AG20443 (cell line): ENCODE measurements at places on chromosomes 3 and 15.

- DNase-seq: no peak
Observed at GRCh38 chr3:42892169-42892568, 13.8 kb upstream of the ZNF662 start.

DNA sequence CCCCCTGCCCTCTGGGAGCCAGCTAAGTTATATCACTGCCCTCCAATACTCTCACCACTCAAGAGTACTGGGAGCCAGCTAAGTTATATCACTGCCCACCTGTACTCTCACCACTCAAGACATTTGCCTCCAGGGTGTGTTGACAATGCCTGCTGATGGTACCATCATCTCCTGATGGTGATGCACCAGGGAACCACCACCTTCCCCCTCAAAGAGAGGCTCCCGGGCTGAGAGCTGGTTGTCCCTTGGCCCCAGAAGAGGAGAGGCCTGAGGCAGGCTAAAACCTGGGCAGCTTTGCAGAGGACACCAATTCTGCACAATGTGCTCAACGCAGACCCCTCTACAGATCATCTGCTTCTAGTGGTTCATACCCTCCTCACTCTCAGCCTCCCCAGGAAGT is 7.5 kb upstream of the HAPLN3 start:
- DNase-seq: no peak

DNA sequence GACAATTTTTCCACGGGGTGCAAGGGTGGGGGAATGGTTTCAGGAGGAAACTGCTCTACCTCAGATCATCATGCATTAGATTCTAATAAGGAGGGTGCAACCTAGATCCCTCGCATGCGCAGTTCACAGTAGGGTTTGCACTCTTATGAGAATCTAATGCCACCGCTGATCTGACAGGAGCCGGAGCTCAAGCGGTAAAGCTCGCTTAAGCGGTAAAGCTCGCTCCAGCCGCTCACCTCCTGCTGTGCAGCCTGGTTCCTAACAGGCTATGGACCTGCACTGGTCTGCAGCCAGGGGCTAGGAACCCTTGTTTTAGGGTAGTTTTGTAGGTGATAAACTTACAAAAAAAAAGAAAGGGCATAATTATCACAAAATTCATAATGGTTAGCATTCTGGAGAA is 53.9 kb upstream of the RYR3 start:
- DNase-seq: no peak

DNA sequence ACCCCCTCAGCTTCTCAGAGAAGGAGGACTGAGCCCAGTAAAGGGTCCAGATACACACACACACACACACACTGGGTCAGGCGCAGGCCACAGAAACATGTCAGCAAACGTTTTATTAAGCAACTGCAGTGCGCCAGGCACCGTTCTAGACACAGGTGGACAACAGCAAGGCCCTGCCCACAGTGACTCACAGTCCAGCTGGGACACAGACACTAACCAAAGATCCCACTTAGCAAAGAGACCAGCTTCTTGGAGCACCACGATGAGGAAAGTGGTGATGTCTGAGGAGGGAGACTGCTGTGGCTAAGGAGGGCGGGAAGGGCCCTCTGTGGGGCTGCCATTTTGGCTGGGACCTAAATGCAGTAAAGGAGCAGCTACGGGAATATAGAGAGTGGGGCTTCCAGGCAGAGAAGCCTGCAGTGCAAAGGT is 2.8 kb upstream of the VILL start:
- DNase-seq: no peak

DNA sequence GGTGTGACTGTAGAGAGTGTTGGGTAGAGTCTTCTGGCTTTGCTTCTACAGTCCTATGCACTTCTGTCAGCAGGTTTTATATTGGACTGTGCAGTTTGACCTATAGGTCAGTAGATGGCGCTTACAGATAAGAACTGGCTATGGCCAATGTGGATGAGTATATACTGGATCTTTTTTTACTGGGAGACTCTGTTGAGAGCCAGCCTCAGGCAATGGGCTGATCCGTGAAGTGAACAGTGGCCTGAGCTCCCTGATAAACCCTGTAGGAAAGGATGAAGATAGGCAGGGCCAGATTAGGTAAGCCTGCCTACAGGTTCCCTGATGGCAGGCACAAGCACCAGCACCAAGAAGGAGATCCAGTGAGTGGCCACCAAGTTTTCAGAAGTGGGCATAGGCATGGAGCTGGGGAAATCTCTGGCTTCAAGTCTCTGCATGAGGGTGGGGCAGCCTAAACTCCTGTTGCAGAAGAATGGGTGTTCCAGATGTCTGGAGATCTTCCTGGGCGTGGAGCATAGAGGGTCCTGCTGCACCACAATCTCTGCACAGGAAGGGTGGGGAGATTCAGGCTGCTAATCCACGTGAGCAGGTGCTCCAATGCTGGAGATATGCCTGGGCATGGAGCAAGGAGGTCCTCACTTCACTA is 326.0 kb upstream of the SGO1 start:
- peak; percentile 66 for DNase-seq

DNA sequence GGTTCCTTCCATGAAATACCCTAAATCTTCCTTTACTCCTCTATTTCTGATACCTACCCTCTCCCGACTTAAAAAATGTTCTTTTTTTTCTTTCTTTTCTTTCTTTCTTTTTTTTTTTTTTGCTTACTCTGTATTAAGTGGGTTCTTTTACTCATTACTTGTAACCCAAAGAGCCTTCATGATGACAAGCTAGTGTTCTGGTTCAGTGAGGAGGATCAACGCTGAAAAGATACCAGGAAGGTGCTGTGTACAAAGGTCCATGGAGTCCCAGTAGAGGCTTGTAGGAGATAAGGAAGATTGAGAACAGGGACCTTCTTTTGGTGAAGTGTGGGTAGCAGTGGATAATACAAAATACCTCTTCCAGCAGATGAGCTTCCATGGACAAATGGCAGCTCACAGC is 63.8 kb upstream of the SLC2A2 start:
- DNase-seq: no peak

DNA sequence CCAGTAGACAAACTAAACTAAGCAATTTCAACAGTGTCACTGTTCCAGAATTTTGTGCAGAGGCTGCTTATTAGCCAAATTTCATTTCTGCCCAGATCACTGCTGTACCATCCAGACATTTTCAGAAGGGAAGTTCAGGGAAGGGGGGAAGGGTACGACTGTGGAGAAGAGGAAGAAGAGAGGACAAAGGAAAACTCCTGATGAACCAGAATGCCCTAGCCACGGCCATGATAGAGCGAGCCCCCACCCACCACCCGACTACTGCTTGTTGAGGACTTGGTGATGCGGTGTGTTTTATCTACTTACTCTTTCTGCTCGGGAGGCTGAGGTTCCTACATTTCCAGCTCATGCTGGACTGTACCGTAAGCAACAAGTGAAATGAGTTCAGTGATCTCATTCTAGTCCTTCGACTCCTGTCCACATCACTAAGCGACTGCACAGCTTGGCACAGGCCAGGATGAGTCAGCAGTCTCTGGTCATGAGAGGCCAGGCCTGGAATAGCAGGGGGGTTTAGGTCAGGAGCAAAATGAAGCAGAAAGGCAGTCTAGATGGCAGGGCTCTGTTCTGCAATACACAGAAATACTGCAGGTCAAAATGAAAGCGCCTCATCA is 330.8 kb downstream of the TIGIT start:
- DNase-seq: peak; percentile 92

DNA sequence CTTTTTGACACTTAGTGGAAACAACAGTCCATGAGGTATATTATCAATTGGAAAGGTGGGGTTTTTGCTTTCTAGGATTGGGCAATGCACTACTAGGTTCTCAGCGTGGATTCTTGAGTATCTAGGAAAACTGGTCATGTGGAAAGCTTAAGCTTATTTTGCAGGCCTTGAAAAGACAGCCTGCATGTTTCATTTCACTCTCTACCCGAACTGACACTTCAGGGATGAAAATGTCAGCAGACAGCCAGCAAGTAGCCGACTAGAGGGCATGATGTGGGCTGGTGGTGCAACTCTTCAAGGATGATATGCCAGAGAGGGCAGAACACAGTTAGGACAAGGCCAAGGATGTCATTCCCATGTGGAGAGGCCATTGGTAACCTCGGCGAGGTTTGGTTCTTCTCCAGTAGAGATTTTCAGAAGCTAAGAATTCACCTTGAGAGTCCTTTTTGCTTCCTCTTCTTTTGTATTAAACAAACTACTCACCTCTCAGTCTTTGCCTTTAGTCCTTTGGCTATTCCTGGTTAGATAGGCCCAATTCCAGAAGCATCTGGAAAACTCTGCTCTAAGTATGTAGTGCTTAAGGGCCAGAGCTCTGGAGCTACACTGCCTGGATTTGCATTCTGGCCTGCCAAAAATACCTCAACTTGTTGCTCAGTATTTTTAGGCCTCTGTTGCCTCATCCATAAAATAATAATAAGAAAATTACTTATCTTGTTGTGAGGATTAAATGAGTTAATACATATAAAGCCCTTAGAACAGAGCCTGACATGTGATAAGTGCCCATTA is 17.9 kb downstream of the LPP start:
- no peak for DNase-seq

GRCh38 chr3:34155108-34155507 is 356.7 kb downstream of the PDCD6IP start:
- DNase-seq: no peak

DNA sequence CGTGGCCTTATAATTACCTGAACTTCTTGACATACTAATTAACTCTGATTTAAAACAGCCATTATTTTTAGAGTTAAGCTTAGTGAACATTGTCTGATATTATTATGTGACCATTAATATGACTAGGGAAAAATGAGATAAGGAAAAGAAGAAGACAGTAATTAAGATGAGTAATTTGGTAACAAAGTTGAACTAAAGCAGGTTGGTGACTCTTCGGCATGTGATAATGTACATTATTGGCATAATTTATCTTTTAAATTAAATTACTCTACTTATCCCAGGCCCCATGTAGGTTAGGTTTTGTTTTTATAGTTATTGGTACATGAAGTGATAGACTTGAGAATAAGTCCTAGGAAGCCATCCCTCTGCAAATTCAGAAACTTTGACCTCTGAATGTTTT is 249.7 kb upstream of the CFAP20DC start:
- DNase-seq: no peak

- no peak for DNase-seq
Observed at GRCh38 chr3:157180262-157180661, 20.3 kb upstream of the CCNL1 start.

GRCh38 chr3:53140847-53141845 is 10.9 kb upstream of the RFT1 start:
- DNase-seq: peak; percentile 69

DNA sequence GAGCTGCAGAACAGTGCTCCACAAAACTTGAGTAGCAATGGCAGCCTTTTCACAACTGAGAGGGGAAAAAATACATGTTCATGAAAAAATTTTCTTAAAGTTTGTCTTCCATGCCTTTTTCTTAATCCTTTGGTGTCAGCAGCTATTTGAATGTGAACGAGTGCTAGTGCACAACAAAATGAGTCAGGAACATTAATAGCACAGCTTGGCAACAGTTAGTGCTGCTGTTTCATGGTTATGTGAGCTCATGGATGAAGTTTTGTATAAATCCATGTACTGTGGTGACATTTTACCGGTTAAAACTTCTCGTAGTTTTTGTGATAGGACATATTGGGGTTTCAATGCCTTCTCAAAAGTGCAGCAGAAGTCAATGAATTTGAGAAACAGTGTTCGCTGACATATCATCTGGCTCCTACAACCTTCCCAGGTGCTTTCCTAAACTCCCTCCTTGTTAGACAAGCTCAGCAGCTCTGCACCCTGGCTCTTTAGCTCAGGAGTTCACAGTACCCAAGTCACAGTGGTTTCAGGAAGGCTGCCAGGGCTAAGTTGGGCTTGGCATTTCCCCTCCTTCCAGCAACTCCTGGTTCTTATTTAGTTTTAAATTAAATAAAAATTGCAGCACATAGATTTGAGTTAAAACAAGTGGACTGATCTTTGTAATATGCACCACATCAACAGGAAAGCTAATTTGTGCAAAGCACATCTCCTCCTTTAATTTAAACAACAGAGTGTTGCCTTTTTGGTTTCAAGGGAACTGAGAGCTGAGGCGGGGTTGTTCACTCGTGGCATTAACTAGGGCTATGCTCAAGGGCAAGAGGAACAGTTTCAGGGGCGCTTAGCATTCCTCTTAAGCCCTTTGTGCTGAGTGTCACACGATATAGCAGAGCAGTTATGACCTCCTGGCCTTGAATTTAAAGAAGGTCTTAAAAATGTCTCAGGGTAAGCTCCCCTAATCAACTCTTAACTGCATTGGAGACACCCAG is 362.8 kb downstream of the CHST2 start:
- DNase-seq: peak; percentile 29

DNA sequence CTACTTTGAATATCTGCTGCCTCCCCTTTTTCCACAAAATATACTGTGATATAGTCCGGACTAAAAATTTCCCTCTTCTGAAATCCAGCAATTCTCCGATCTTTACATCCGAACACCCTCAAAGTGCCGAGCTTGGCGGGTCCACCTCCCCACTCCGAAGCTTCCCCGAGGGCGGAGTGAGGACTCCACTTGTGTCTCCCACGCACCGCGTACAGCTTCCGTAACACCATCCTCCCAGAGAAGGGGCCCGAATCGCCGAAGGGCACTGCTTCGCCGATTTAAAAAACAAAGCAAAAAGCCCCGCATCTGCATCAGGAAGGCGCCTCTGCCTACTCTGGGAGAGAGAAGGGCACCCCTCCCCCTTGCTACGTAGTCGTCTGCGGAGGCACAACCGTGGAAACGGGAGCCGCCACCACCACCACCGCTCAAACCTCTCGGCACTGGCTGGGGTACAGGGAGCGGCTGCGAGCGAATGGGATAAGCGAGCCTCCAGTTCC is 551 bp downstream of the NCBP2 start:
- DNase-seq: peak; percentile 62

DNA sequence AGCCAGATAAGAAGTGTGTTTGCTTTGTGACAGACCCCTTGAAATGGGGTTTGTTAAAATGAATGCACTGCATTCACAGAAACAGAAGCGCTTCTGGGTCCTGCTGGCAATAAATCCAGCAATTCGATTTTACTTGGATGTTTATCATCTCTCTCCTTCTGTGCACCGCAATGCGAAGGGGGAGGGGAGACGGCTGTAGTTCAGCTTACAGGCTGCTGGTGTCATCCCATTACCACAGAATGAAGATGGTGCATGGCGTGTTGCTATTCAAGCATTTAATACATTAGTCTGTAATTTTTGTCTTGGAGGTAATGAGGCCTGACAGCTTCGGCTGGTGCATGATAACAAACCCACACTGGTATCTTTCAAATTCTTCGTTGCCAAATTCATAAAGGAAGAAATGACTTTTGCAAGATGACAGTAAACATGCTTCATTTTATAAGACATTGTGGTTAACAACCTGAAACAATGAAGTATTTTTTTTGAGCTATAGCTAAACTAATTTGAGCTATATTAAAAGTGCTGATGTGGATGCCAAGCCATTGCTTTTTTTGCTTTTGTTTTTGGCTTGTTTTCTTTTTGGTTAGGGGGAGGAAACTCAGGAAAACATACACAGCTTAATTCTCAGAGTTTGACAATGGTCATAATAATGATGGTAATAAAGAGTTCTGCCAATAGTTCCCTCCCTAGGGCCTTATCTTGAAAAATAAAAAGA is 418.3 kb downstream of the OTOL1 start:
- peak; percentile 64 for DNase-seq

GRCh38 chr3:9422712-9423424 is 25.5 kb downstream of the SETD5 start:
- peak; percentile 85 for DNase-seq

GRCh38 chr3:46976326-46977190 is at the start of gene CCDC12:
CCDC12 (minus strand) TSS chr3:46976745; CDS start chr3:46976732, 13 bp downstream.
- peak; percentile 99 for DNase-seq
